ENCODE measurements at places on chromosomes 5 and 9.

- DNase-seq = no peak
Measured at GRCh38 chr9:22169243-22169642, 160.1 kb upstream of the CDKN2B start.

GRCh38 chr9:107137495-107138202, 145.4 kb upstream of the RAD23B start:
- DNase-seq = peak; percentile 33

- no peak for DNase-seq
Measured at GRCh38 chr5:30808996-30809395, 384.5 kb upstream of the CDH6 start.

GRCh38 chr5:126277762-126278161, 145.4 kb upstream of the GRAMD2B start:
- DNase-seq = no peak

DNA sequence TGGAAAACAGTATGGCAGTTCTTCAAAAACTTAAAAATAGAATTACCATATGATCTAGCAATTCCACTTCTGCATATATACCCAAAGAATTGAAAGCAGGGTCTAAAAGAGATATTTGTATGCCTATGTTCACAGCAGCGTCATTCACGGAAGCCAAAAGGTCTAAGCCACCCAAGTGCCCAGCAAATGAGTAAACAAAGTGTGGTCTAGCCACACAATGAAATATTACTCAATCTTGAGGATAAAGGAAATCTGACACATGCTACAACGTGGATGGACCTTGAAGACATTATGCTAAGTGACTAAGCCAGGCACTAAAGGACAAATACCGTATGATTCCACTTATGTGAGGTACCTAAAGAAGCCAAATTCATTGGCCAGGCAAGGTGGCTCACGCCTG, 11.1 kb upstream of the MED27 start:
- no peak for DNase-seq

- DNase-seq = peak; percentile 92
Measured at GRCh38 chr5:122774861-122775549, at the start of gene SNX2. Gene SNX2, plus strand, starts transcription at chr5:122775080. Its CDS starts 24 bp downstream, at chr5:122775104.

DNA sequence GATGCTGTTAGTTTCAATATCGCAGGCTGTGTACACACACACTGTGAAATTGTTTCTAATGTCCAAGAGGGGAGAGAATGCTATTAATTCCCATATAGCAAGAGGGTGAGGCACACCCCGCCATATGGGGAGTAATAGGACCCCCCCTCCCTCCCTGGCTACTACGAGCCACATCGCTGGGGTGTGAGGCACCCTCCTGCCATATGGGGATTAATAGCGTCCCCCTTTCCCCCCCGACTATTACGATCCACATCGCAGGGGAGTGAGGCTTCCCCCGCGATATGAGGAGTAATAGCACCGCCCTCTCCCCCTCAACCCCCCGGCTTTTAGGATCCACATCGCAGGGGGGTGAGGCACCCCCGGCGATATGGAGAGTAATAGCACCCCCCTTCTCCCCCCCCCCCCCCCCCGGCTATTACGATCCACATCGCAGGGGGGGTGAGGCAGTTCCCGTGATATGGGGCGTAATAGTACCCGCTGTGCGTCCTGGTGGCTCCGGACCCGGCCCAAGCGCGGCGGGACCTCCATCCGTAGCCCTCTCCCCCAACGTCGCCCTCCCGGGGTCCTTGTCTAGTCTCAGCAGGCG, 494 bp upstream of the STK32A start:
- no peak for DNase-seq

DNA sequence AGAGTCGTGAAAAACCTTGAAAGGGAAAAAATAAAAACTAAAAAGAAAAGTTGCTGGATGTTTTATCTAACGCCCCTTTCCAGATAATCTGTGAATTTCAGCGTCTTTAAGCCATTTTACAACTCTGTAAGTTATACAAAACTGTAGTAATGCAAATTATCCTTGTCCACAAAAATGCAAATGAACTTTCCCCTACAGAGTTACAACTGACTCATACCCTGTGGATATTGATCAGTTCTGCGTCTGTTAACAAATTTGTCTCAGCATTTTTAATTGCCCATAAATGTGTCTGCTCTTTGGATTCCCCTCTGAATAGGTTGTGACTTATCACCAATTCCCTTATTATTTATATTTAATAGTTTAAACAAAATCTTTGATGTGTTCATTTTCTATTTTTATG, 105.9 kb upstream of the PRLR start:
- DNase-seq = no peak

GRCh38 chr9:76576344-76576743, 117.4 kb downstream of the GCNT1 start:
- DNase-seq = peak; percentile 75

GRCh38 chr5:104241046-104241445, 678.5 kb upstream of the NUDT12 start:
- DNase-seq = no peak

DNA sequence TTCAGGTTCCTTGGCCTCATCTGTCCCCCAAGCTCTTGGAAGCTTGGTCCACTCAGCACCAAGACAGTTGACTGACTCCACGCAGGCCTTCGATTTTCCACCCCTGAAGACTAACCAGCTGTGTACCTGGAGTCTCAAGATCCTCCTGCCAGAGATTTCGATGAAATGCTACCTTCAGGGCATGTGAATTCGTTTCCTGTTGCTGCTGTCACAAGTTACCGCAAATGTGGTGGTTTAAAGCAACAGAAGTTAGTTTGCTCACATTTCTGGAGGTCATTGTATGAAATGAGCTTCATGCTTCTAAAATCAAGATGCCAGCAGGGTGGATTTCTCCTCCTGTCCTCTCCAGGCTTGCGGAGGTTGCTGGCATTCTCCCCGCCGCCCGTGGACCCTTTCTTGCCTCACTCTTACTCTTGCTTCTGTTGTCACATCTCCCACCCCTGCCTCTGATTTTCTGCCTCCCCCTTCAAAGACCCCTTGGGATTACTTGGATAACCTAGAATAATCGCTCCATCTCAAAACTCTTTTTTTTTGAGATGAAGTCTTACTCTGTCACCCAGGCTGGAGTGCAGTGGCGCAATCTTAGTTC, 27.6 kb upstream of the RETREG1 start:
- no peak for DNase-seq

- DNase-seq = no peak
Measured at GRCh38 chr9:124272979-124273378, 15.2 kb downstream of the NEK6 start.

DNA sequence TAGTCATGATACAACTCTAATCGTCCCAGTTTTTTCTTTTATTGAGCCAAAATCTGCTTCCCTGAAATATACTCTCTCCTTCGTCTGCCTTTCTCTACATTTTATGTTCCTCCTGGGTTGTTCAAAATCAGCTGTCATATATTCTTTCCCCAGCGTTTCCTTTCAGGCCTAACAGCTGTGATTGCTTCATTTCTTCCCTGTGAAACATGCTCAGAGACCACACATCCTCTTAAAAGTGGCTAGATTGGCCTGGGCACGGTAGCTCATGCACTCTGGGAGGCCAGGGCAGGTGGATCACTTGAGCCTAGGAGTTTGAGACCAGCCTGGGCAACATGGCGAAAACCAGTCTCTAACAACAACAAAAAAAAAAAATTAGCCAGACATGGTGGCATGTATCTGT, 25.1 kb downstream of the NFX1 start:
- no peak for DNase-seq

DNA sequence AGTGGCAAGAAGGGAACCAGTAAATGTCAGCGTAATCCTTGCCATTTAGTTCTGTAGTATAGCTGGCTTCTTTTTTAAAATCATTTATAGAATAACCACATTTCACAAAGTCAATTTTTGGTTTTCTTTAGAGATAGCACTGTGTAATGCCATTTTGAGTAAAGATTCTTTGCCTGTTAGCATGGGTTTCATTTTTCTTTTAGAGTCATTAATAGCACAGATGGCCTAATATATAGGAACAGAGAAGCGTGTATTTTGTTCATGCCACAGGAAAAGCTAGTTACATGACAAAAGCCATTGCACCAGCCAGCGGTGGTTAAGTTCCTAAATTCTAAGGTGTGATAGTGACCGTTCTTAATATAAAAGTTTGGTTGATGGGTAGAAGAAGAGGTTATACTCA, 1363.9 kb downstream of the MAT2B start:
- no peak for DNase-seq

- DNase-seq = no peak
Measured at GRCh38 chr5:177459357-177459756, 12.7 kb downstream of the PRR7 start.

- no peak for DNase-seq
Measured at GRCh38 chr9:9117866-9118265, 1318.3 kb upstream of the DMAC1 start.

DNA sequence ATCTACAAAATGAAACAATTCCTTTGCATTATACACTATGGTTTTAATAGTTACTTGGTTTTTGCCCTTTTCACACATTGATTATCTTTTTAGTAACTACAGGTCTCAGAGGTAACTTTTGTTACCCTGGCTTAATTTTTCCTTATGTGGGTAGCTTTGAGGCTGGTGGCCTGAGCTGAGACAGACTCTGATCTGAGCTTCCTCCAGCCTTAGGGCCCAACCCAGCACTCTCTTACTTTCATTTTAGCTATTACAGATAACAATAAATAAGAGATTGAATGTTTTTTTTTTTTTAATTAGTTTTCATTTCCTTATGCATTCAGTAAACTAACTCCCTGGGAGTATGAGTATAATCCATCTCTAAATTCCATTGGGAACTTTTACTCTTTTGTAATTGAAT, 15.1 kb upstream of the OXCT1 start:
- no peak for DNase-seq

GRCh38 chr9:106277966-106278365, 583.6 kb downstream of the TMEM38B start:
- no peak for DNase-seq

DNA sequence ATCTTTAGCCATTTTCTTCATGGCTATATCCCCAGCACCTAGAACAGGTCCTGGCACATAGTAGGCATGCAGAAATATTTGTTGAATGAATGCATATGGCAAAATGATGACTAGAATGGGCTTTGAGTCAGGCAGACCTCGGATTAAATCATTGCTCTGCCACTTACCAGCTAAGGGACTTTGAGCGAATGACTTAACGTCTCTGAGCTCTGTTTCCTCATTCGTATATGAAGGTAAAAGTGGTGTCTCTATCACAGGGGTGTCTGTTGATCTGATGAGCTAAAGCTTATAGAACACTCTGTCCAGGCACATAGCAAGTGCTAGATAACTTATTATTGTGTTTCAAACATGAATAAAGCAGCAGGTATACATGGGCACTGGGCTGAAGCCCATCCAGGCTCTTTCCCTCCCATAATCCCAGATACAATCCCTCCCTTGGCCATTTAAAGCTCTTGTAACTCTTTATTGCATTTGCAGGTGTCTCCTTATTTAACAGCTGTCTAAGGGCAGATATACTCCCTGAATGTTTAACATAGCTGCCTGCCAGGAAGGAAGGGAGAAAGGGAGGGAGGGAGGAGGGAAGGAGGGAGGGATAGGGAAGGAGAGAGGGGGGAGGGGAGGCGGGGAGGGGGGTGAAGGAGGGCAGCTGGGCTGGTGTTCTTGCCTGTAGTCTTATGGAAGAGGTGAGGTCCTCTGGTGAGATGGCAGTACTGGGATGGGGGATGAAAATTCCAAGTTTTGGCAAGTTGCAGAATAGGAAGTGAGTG, 23.2 kb upstream of the STXBP1 start:
- DNase-seq = no peak

DNA sequence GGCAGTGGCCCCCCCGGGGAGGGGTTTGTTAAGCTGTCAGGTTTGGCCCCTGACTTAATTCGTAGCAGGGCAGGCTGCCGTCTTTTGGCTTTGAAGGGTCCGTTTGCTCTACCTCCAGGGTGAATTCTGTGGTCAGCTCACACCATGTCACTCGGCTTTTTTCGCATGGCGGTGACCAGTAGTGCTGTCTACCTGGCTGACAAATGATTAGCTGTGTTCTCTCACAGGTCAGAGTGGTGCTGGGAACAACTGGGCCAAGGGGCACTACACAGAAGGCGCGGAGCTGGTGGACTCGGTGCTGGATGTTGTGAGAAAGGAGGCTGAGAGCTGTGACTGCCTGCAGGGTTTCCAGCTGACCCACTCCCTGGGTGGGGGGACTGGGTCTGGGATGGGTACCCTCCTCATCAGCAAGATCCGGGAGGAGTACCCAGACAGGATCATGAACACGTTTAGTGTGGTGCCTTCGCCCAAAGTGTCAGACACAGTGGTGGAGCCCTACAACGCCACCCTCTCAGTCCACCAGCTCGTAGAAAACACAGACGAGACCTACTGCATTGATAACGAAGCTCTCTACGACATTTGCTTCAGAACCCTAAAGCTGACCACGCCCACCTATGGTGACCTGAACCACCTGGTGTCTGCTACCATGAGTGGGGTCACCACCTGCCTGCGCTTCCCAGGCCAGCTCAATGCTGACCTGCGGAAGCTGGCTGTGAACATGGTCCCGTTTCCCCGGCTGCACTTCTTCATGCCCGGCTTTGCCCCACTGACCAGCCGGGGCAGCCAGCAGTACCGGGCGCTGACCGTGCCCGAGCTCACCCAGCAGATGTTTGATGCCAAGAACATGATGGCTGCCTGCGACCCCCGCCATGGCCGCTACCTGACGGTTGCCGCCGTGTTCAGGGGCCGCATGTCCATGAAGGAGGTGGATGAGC, 1.4 kb downstream of the TUBB4B start:
- no peak for DNase-seq

DNA sequence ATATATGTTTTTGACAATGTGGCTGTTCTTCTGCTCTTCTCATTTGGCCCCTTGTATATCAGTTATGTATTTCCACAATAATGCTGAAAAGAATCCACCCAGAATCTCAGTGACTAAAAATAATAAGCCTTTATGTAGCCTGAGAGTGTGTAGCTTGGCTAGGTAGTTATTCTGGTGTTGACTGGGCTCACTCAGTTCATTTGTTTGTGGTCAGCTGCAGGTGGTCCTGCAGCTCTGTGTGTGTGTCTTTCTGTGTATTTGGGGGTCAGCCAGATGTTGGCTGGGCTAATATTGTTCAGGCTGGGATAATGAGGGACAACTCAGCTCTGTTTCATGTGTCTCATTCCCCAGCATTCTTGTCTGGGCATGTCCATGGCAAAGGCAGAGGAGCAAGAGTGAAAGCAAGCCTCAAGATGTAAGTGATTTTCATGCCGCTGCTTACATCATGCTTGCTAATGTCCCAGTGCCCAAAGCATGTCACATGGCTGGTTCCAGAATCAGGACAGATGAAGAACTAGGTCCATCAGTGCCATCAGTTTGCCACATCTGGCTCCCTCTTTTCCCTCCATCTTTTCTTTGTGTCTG, 162.8 kb downstream of the KCTD16 start:
- DNase-seq = no peak

GRCh38 chr5:56306433-56307150, 73.5 kb upstream of the ANKRD55 start:
- no peak for DNase-seq

DNA sequence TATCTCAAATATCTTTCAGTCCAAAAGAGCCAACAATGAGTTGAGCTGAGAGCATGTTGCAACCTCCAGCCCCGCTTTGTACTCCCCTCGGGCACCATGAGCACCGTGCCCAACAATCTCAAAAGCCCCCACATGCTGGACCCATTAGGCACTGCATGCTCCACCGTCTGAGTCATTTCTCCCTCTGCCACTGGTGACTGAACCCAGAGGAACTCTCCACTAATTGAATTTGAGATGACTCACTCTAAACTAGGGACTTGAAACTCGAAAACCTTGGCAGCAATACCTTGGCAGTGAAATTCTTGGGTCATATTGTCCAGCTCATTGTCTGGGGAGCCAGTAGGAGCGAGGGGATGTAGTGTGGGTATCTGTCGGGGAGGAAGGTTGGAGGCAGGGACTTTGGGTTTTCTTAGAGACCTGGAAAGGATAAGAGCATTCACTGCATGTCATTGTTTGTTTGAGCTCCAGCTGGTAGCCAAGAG, 49.9 kb upstream of the SLIT3 start:
- DNase-seq = no peak
